Effector memory CD4-positive, alpha-beta T cell (primary cell): ENCODE measurements at places on chromosomes 7 and 10.

- no peak for DNase-seq
Measured at GRCh38 chr10:11893749-11894278, 70.7 kb downstream of the PROSER2 start.

DNA sequence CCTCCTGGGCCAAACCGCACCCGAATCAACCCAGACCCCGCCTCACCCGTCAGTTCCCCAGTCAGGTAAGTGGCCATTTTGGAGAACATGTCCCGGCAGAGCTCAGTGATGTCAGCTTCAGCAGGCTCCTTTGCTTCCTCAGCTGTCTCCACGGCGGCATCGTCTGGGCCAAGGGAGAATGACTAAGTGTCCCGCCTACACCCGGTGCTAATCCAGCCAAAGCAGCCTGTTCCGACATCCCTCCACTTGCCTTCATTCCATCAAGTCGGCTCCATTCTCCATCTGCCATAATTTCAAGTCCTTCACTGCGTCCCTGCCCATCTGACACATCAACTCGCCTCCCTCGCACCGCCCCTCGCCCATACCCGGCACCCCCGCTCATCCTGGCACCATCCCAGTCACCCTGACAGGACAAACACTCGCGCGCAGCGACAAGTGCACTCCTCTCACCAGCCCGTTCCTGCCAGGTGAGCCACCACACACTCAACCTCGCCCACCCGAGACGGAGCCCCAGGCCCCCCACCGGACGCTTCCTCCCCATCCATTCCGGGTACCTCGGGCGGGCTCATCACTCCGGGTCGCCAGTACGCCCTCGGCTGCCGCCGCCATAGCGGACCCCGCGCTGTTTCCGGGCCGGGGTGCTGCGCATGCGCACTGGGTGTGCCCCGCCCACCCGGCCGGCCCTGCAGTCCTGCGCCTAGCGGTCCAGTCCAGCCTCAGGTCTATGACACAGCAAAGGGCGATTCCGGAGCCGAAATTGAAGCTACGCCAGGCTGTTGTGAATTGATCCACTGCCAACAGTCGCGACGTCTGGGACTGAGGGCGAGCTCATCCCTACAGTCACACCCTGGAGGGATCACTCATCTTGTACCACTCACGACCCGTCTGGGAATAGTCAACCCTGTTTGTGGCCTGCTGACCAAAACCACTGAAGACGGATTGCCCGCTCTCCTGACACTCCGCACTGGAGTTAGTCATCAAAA is at the start of gene BLOC1S2:
Gene BLOC1S2, minus strand, starts transcription at position 630 of the 983 bp plus-strand sequence. Its CDS starts 21 bp downstream, at position 609.
- DNase-seq: peak; percentile 75

DNA sequence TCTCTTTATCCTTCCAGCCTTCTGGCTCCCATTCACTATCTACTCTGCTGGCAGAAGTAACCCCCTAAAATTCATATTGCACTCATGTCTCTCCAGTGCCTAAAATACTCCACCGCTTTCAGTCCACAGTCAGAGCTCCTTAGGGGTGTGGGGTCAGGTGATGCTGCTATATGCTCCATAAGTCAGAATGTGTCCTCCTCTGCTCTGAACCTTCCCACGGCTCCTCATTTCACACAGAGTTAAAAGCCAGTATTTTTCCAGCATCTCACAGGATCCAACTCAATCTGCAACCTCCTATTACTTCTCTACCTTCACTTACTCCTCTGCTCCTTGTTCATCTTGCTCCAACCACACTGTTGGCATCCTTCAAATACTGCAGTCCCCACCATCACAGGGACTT is 31.1 kb upstream of the CHCHD3 start:
- DNase-seq: no peak

GRCh38 chr10:119542988-119543813 is 682 bp upstream of the RGS10 start:
- DNase-seq: peak; percentile 38

DNA sequence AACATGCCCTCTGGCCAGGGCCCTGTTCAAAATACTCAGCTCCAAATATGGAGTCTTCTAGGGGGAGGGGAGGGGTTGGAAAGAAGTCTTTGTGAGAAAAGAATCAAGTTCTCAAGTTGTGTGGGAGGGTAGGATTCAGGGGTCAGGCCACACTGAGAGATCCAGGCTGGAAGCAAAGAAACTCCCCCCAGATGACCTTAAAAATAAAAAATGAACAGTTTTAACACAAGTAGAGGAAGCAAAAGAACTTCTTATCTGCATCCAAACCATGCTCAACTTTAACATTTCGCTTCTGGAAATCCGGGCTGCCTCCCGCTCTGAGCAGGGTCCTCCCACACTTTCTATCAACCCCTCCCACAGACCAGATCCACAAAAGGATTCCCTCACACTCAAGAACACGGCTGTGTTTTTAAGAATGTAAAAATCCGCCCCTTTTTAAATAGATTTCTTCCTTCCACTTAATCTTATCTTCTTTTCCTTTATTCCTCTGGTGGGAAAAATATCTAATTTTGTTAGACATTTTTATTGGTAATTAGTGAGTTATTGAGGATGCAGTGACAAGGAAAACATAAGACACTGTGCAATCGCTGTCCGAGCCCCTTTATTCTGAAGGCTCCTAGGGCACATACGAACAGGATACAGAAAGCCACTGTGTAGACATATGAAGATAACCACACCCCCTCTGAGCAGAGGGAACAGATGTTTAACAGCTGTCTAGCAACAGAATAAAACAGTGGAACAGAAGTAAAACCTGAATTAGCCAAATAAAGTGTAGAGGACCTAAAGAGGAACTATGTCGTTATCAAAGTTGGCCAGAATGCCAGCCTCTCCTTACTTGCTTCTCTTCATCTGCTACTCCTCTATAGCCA is 43.8 kb downstream of the CYTH3 start:
- no peak for DNase-seq

GRCh38 chr10:62121187-62121530 is 147.5 kb downstream of the RTKN2 start:
- DNase-seq: no peak

- DNase-seq: no peak
Measured at GRCh38 chr7:84399661-84400060, 205.1 kb upstream of the SEMA3A start.

DNA sequence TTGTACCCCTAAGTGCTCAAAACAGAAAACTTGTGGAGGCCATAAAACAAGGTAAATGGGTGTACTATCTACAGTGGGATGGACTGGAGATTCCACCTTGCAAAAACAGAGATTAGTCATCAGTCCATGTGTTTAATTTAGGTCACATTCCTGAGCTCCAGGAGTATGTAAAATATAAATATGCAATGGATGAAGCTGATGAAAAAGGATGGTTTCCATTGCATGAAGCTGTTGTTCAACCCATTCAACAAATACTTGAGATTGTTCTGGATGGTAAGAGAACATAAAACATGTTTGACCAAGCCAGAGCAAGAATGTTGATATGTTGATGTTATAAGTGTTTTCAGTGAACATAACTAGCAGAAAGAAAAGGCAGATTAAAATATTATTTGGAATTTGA is 14.6 kb downstream of the ASB15 start:
- no peak for DNase-seq

- DNase-seq: no peak
Measured at GRCh38 chr10:29895456-29895855, 163.9 kb downstream of the JCAD start.

DNA sequence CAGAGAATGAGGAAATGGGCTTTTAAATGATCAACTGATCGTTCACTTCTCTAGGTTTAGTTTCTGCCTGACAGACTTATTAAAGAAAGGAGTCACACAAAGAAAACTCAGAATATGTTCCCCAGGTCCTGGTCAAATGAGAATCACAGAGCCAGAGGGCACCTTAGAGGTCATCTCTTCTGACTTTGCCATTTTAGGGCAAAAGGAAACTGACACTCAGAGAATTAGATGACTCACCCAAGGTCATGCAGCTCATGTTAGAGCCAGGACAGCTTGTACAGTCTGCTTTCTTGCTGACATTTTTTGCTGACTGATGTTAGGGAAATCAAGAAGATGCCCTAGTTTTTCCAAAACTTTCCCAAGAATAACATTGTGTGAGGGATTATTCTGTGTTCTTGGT is 312.7 kb upstream of the SP8 start:
- DNase-seq: no peak

DNA sequence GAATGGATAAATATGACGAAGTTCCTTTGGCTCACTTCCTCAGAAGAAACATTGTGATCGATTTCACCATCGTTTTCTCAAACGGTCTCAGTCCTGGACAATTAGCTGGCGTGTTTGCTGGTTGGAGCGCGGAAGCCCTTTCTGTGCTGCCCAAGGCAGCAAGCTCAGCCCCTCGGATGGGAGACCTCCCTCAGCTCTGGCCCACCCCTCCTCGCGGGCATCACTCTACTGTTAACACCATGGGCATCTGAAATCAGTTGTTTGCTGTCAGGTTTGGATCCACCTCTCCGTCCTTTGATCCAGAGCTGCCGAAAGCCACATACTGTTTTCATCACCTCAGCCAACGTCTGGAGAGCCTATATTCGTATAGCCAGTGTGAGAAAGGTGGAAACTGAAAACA is 68.2 kb downstream of the C10orf143 start:
- no peak for DNase-seq

DNA sequence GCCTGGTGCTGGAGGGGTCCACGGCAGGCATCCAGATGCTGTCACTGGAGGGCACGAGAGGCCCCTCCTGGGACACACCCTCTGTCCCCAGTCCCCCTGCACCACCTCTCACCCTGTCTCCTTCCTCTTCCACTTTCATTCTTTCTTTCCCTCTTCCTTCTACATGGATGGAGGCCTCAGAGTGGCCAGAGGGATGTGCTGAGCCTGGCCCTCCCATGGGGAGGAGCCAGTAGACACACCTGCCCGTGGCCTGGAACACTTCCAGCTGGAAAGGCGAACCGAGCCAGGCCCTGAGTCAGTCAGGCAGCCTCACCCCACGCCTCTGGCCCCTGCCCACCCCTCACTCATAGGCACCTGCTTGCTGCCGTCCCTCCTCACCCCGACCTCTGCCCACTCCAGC is 55.9 kb upstream of the MXI1 start:
- DNase-seq: no peak
